Stimulated activated CD8-positive, alpha-beta memory T cell treated with anti-CD3 and anti-CD28 coated beads, Interleukin-7, amount 100 ng/mL, for 1 hour (primary cell): ENCODE measurements at places on chromosomes 16 and 17.
A peak's percentile ranks its signal among the peaks of the same experiment; 100 is the strongest.

DNA sequence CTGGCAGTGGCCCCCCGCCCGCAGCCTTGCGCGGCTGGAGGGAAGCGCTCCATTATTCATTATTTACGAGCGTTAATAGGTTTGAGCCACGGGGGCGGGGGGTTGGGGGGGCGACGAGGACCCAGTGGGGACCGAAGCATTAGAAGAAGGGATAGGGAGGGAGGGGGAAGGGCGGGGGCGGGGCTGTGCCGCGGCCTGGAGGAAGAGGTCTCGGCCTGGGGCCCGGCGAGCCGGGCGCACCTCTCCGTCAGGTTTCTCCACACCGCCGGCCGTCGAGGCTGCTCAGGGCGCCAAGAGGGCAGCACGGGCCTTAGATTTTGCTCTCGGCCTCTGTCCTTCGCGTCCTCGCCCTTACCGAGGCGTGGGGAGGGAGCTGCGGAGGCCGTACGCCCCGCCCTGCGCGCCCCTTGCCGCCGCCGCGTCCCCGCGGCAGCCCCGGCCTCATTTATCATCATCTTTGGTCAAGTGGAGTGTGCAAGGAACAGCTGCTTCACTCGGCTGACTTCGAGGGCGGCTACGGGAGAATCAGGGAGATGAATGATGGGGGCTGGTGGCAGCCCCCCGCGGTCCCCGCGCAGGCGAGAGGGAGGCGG lies 54.2 kb downstream of the SREBF1 start:
- no peak for DNase-seq

- no peak for DNase-seq
These were observed 17.6 kb downstream of the EPOP start for GRCh38 chr17:38656959-38657823.

GRCh38 chr16:65070831-65071432 lies 50.9 kb downstream of the CDH11 start:
- DNase-seq = no peak

- DNase-seq = no peak
These were observed 2.1 kb upstream of the DNASE1L2 start for GRCh38 chr16:2233872-2234812.

GRCh38 chr16:66346221-66346620 lies 20.3 kb upstream of the CDH5 start:
- no peak for DNase-seq

DNA sequence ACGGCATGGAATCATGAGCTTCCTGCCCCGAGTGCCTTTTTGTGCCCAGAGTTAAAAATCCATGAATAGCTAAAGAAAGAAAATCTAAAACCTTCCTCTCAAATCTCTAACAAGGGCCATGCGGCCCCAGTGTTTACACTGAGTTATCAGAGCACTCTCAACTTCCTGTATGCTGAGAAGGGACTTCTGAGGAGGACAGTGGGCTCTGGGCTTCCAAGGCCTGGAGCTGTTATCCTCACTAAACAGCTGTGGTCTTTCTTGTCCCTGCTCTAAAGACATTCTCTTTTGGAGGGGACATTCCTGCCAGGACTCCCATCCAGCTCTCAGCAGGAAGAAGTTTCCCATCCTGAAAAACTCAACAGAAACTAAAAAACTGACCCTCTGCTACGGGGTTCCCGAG lies 135.6 kb downstream of the AATF start:
- no peak for DNase-seq

DNA sequence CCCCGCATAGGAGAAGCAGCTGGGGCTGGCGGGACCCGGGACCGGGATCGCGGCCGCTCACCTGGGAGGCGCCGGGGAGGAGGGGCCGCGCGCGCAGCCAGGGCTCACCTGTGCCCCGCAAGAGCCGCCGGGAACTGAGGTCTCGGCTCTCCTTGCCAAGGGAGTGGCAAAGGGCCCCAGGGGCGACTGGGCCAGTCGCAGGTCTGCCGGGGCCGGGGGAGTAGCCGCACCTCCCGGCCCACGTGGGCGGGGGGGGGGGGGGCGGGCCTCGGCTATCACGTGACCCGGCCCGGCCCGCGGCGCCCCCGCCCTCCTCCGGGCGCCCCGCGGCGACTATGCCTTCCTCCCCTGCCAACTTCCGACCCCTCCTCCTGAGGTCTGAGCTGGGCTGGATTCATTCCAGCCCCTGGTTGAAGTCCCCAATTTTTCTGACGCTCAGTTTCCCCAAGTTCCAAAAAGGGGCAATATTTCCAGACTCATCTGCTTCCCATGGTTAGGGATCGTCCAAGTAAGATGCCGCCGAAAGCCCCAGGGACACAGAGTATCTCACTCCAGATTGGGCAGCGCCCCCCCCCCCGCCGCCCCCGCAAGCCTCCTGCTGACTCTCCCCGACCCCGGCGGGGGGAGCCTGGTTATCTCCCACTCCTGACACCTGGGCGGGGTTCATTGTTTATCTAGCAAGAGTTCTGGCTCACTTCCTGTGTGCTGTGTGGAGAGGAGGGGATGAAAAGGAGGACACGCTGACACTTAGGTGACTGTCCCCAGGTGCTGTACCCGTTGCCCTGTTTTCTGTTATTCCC lies at the start of gene TMC6:
Gene TMC6 (minus strand): TSS at position 205 of the 800 bp plus-strand sequence. CDS start 1,923 bp downstream, outside the sequence.
- no peak for DNase-seq

DNA sequence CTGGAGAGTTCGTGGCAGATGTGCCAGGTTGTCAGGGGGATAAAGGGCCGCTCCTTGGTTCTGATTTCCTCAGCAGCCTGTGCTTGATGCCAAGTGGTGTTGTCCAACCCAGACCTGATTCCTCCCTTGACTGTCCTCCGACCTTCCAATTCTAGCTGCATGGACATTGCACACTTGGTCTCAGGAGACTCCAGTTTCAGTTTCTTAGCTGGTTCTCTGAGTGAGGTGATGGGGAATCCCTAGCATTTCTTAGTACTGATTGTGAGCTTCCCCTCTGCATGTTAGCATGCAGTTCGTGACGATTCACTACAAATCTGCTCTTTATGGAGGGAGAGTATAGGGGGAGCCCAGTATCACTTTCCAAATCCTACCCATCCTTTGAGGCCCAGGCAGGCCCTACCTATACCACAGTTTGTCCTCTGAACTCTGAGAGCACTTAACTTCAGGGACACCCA lies 12.4 kb upstream of the CCR7 start:
- DNase-seq = no peak

DNA sequence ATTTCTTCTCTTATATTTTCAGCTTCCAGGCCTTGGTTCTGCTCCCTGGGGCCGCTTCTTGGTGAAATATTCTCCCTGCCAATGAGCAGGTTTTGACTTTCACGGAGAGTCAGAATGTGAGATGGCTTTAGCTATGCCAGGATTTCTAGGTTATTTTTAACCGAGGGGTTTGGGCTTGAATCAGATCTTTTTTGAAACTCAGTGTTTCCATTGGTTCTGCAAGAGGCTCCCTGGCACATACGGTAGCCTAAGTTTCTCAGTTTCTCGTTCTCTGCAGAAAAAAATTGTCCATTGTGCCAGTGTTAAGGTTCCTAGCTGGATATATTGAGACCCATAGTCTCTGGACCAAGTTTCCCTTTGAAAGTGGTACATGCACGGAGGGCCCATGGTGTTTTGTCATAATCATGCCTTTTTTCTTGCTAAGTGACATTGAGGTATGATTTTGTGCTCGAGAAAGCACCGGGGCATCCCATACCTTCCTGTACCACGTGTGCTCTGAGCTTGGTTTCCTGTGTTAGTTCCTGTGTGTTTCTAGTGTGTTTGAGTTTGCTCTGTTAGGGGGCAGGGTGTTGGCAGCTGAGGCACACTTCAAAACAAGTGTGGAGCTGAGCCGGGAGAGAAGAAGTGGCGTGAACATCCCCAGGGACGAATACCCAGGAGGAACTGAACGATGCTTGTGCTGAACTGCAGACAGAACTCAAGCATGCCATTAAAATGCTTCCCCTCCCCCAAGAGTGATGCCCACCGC lies 127.2 kb downstream of the HS3ST3B1 start:
- DNase-seq = peak; percentile 29

DNA sequence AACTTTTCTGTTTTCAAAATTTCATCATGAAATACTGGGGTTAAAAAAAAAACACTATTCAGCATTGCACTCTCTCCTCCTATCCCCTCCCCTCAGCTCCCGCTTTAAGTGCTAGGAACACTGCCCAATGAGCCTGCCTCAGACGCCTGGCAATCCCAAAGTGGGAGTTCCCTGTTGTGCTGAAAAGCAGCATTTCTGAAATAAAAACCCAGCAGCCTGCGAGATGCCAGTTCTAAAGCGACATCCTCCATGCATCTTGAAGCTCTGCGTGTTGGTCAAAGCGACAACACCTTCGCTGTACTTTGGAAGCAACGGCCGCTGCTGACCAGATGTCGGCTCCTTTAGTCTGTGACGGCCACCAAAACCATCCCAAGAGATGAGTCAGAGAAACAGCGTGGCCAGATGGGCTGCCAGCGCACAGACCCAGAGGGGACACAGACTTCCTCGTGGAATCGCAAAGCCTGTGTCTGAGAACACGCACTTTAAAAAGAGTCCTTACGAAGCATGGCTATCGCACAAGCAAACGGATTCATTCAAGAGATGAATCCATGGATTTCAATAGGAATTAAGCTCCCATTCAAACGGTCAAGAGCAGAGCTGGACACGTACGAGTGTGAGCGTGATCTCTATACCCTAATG lies 32.8 kb downstream of the FBXO31 start:
- DNase-seq = no peak

- peak; percentile 25 for DNase-seq
These were observed 14.2 kb upstream of the SLC52A1 start for GRCh38 chr17:5049314-5049841.

GRCh38 chr17:58569196-58569595 lies 54.8 kb upstream of the MTMR4 start:
- DNase-seq = no peak

GRCh38 chr17:56834380-56835263 lies 671 bp downstream of the DGKE start:
- no peak for DNase-seq

- no peak for DNase-seq
These were observed 75.2 kb downstream of the ASIC2 start for GRCh38 chr17:33217891-33218290.

DNA sequence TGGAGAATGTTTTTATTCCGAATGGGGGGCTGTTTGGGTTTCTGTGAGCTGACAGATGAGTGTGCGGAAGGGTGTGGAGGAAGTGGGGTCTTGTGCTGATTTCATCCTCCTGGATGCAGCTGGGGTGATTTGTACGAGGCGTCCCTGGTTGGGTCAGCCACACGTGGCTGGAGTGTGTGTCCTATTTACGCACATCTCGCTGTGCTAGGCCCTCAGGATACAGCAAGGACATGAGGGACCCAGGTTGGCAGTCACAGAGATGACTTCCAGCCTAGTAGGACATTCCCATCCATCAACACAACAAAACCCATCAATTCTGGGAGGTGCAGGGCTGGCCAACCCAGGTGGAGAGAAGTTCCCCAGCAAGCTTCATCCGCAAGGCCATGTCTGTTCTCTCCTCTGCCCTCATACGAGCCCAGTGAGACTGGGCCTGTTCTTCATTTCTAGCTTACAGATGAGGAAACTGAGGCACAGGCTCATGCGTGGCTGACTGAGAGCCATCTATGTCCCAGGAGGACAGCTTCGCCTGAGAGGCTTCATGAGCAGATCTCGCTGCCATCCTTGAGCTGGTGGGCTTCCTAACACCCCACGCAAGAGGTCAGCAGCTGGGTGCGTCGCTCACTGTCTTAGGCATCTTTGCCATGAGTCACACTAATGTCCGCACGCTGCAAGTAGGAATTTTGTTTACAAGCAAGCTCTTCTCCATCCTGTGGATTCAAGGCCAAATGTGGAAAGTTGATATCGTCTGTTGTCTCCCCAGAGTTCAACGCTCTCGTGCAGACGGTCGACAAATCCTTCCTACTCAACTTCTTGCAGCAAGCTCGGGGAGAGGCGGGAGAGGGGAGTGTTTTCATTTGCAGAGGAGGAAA lies 24.4 kb downstream of the IRF8 start:
- DNase-seq = no peak

- DNase-seq = no peak
These were observed 31.0 kb downstream of the SCNN1B start for GRCh38 chr16:23333034-23333579.

DNA sequence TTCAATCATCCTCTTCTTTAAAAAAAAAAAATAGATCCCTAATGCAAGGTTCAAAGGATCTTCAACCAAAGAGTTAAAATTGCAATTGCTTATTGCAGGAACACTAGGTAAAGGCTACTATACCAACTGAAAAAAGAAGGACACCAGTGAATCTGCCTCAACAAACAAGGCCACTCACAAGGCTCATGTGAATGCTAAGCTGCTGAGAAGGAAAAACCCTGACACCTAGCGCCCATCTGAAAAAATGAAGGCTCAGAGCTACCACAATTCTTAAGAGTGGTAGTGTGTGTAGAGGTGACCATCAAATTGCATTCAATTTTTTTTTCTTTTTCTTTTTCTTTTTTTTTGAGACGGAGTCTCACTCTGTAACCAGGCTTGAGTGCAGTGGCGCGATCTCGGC lies 201.6 kb upstream of the C17orf78 start:
- DNase-seq = no peak

- DNase-seq = no peak
These were observed 63.5 kb upstream of the PHOSPHO1 start for GRCh38 chr17:49294122-49294521.

- no peak for DNase-seq
These were observed 49.7 kb downstream of the TOX3 start for GRCh38 chr16:52497067-52497816.

DNA sequence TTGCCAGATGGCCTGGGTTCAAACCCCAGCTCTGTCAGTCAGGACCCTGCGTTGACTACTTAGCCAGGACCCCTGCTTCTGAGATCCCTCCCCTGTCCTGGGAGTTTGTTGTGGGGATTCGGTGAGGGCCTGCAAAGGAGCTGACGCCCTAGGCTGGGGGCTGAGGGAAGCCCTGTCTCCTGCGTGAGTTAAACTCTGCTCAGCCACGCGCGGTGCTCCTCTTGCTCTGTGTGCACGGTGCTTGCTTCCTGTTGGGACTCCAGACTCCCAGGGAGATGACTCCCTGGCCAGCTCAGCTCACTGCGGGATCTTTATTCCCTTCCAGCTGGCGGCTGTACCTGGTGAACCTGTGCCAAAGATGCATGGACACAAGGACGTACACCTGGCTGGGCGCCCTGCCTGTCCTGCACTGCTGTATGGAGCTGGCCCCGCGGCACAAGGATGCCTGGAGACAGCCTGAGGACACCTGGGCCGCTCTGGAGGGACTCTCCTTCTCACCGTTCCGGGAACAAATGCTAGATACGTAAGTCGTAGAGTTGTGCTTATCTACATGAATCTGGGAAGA lies 37.4 kb downstream of the RNF213 start:
- no peak for DNase-seq

- no peak for DNase-seq
These were observed 326.3 kb downstream of the XYLT1 start for GRCh38 chr16:17144431-17144830.

GRCh38 chr17:41801374-41802271 lies 10.1 kb downstream of the P3H4 start:
- peak; percentile 60 for DNase-seq

GRCh38 chr17:3964203-3965117 lies at the start of gene ATP2A3:
ATP2A3 (minus strand) TSS chr17:3964437; CDS start chr17:3964291, 146 bp downstream.
- peak; percentile 33 for DNase-seq

- DNase-seq = no peak
These were observed 537 bp downstream of the SLC35B1 start for GRCh38 chr17:49707246-49707607.
